ENCODE measurements at places on chromosomes 4 and X.

DNA sequence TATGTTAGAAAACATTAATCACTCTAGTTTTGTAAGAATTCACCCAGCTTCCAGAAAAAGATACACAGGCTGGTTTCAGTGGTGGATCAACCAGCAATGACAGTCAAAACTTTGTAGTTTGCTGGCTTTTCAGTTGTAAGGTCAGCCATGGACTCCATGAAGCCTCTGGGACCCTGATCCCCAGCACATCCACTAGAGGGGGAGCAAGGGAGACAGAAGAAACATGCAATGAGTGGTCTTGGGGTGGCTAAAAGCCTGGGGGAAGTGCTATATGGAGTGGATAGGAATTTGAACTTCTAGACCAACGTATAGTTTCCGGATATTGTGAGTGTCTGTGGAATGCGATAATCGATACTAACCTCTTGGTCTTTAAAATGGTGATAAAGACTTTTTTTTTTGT, 72.7 kb downstream of the AFF2 start:
- DNase-seq = no peak

GRCh38 chr4:26406346-26406975, 83.8 kb downstream of the CCKAR start:
- peak; percentile 16 for DNase-seq

- no peak for DNase-seq
Measured at GRCh38 chr4:110540581-110540980, 64.6 kb downstream of the ENPEP start.

DNA sequence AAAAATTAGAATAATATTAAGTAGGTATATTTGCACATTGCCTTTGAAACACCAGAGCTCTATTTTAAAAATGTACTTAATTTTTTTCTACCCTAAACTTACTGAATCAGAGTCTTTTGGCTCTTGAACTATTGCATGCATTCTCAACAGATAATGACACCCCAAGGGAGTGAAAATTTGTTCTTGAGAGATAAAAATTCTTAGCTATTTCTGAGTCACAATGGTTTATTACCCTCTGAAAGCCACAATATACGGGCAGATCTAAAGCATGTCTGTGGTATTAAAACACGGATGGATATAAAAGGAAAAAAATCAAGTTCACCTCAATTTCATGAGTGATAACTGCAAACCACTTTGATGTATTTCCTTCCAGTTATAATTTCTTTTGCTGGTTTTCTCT, 636.3 kb upstream of the FTHL17 start:
- no peak for DNase-seq

- DNase-seq = no peak
Measured at GRCh38 chr4:98289375-98289774, 28.2 kb downstream of the RAP1GDS1 start.

GRCh38 chr4:144658903-144659302, 12.9 kb downstream of the HHIP start:
- no peak for DNase-seq

DNA sequence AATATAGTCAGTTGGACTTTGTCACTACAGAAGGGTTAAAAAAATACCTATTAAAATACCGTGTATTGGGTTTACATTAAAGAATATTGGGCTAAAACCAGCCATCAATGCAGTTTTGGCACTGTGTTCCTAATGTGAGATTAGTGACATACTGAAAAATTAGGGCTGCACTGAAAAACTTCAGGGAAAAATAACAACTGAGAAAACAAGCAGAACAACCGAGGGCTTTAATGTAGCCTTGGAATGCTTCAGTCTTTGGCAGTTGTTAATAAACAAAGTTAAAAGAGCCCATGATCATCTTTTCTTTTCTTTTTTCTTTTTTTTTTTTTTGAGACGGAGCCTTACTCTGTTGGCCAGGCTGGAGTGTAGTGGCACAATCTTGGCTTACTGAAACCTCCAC, 12.4 kb downstream of the STAG2 start:
- no peak for DNase-seq

- DNase-seq = no peak
Measured at GRCh38 chrX:2549876-2550275, 49.1 kb upstream of the DHRSX start.

DNA sequence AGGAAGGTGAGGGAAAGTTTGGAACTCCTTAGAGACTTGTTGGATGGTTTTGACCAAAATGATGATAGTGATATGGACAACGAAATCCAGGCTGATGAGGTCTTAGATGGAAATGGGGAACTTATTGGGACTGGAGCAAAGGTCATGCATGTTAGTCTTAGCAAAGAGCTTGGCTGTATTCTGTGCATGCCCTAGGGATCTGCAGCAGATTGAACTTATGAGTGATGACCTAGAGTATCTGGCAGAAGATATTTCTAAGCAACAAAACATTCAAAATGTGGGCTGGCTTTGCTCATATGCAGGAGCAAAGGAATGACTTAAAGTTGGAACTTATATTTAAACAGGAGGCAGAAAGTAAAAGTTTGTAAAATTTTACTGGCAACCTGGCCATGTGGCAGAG, 489.3 kb upstream of the DIPK2B start:
- DNase-seq = no peak

DNA sequence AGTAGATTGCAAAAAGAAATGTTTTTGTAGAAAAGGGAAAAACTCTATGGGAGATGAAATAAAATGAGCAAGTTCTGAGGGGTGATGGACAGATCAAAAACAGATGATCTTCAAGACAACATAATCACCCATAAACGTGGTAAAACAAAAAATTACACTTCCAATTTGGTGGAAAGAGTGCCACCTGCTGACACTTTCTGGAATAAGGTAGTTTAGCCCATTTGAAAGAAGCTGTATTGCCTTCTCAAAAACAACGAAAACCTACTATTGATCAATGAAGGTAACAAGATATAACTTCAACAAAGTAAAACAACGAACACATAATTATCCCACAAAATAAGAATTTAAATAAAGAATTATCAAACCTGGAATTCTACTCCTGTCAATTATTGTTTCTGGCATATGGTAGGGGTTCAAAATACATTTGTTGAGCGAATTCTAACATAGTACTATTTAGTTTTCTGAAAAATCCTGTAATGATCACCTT, 2.5 kb downstream of the COQ2 start:
- DNase-seq = peak; percentile 48

GRCh38 chr4:148059617-148060180, 327.8 kb downstream of the ARHGAP10 start:
- DNase-seq = no peak
